Tongue (tissue), 3 donors: ENCODE measurements at places on chromosomes 13 and 19.

DNA sequence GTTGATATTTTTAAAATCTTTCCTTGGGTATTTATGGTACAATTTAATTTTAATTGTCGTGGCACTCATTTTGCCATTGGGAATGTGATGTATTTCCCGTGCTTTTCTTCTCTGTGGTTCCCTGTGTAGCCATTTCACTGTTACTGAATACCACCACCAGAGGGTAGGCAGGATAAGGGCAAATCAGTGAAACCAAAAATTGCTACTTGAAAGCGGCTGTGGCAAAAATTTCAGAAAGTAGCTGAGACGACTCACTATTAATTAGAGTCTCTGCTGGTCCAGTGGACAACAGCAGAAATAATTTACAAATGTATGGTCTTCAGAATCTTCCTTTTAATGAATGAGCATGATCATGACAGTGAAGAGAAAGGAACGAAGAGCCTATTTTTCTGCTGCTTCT lies 34.4 kb upstream of the MIR17HG start:
- peak; percentile 30 for DNase-seq

DNA sequence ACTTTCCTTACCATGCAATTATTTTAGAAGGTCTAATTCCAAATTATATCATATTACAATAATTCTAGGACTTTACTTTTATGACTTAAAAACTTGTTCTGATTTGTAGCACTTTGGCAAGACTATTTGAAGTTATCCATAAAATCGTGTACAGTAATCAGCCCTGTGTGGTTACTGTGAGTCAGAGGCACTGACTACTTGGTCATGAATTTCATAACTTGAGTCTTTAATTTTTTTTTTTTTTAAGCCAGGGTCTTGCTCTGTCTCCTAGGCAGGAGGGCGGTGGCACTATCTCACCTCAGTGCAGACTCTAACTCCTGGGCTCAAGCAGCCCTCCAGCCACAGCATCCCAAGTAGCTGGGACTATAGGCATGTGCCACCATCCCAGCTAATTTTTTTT lies 1319.2 kb upstream of the SLC10A2 start:
- DNase-seq = no peak

DNA sequence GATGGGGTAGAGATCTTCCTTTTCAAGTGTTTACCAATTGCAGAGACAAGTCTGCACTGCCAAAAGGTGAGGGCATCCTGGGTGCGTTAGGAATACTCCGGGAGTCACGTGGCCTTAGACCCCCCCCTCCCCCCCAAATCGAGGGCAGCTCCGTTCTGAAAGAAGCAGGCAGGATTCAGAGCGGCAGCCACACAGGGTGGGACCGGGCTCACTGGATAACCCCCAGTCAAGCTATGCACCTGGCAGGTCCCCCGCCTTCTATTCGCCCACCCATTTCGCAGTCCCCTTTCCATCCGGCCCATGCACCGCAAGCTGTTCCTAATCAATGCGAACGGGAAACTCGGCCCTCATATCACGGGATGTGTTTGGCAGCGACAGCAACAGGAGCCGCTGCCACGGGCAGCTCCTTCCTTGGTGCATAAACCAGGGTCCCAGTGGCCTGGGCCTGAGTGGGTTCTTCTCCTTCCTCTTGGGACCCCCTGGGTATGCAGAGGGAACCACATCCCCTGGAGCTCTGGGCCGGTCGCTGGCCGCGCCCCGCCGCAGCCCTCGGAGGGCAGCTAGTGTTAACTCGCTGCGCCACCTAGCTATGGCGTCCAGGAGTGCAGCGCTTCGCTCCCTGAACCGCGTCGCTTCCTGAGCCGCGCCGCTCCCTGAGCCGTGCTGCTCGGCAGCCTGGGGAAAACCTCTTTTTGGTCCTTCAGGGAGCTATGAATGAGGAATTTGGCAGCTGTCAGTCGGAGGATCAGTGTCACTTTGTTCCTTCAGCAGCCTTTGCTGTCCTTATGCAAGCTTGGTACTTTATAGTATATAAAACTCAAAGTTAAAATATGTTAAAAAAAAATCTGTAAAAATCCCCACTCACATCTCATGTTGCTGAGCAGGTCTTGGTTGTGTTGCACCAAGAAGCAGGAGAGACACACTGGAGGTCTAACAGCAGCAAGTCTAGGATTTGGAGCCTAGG lies 41.4 kb downstream of the LYL1 start:
- peak; percentile 93 for DNase-seq

- no peak for DNase-seq
These were observed 6.2 kb downstream of the RPL28 start for GRCh38 chr19:55391702-55392615.

DNA sequence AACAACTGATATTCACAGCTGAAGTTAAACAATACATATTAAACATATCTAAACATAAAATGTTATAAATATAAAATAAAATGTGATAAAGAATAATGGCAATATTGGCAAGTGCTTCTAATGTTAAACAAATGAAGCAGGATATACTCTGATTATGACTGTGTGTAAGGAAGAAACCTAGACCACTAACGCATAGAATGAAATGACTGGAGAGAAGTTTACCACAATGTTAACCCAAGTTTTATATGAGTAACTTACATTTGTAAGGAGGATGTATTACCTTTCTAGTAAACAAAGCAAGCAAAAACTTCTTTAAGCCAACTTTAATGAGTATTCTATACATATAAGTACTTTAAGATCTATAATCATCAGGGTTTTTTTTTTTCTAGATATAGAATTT lies 43.0 kb downstream of the RB1 start:
- no peak for DNase-seq

GRCh38 chr13:20053891-20054290 lies 95.4 kb downstream of the ZMYM2 start:
- peak; percentile 41 for DNase-seq

DNA sequence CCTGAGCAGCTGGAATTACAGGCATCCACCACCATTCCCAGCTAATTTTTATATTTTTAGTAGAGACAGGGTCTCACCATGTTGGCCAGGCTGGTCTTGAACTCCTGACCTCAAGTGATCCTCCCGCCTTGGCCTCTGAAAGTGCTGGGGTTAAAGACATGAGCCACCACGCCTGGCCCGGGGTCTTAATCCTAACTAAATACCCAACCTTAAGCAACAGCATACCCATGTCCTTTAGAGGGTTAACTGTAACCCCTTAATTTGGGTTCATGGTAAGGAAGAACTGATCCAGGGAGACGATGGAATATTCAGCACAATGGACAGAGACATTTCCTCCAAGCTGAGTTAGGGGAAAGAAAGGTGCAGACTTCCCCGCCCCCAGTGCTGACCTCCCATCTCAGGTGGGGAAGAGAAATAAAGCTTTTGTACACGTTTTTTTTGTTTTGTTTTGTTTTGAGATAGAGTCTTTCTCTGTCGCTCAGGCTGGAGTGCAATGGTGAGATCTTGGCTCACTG lies 8.7 kb upstream of the GALP start:
- peak; percentile 40 for DNase-seq

DNA sequence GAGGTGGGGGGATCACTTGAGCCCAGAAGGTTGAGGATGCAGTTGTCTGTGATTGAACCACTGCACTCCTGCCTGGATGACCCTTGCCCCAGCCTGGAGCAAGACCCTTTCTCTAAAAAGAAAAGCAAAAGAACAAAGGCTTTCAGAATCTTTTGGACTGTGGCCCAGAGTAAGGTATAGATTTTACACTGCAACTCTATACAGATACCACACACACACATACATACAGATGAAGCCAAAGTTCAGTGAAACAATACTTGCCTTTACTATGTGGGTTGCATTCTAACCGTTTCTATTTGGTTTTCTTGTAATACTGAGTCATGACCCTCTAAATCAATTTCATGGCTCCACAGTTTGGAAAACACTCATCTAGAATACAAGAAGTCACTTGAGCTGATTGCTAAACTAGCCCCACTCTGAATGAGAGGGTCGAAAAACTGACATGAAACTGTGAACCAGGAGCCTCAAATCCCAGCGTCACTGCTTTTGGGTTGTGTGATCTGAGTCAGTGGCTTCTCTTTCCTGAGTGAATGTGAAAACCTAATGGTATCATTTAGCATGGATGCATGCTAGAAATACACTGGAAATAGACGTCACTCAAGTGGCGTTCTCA lies 756.1 kb downstream of the UQCRFS1 start:
- DNase-seq = no peak

DNA sequence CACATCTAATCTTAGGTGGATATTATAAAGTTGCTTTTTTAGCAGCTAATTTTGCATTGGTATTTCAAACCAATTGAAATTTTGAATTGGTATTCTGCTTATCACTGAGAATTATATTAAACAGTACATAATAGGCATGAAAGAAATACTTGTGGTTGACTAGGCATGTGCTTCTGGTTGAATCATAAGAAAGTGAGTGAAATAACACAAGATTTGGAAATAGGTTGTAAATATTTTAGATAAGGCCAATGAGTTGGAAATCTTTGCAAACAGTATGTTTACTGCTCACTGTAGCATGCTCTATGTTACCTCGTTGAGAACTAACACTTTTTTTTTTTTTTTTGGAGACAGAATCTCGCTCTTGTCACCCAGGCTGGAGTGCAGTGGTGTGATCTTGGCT lies 66.8 kb upstream of the RFC3 start:
- no peak for DNase-seq

DNA sequence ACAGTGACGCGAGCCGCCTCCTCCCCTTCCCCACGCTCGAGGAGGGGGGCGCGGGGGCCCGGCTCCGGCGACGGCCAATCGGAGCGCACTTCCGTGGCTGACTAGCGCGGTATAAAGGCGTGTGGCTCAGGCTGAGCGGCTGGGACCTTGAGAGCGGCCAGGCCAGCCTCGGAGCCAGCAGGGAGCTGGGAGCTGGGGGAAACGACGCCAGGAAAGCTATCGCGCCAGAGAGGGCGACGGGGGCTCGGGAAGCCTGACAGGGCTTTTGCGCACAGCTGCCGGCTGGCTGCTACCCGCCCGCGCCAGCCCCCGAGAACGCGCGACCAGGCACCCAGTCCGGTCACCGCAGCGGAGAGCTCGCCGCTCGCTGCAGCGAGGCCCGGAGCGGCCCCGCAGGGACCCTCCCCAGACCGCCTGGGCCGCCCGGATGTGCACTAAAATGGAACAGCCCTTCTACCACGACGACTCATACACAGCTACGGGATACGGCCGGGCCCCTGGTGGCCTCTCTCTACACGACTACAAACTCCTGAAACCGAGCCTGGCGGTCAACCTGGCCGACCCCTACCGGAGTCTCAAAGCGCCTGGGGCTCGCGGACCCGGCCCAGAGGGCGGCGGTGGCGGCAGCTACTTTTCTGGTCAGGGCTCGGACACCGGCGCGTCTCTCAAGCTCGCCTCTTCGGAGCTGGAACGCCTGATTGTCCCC lies at the start of gene JUNB:
Gene JUNB (plus strand): TSS at position 142 of the 706 bp plus-strand sequence. CDS start 286 bp downstream, at position 428.
- peak; percentile 98 for DNase-seq

DNA sequence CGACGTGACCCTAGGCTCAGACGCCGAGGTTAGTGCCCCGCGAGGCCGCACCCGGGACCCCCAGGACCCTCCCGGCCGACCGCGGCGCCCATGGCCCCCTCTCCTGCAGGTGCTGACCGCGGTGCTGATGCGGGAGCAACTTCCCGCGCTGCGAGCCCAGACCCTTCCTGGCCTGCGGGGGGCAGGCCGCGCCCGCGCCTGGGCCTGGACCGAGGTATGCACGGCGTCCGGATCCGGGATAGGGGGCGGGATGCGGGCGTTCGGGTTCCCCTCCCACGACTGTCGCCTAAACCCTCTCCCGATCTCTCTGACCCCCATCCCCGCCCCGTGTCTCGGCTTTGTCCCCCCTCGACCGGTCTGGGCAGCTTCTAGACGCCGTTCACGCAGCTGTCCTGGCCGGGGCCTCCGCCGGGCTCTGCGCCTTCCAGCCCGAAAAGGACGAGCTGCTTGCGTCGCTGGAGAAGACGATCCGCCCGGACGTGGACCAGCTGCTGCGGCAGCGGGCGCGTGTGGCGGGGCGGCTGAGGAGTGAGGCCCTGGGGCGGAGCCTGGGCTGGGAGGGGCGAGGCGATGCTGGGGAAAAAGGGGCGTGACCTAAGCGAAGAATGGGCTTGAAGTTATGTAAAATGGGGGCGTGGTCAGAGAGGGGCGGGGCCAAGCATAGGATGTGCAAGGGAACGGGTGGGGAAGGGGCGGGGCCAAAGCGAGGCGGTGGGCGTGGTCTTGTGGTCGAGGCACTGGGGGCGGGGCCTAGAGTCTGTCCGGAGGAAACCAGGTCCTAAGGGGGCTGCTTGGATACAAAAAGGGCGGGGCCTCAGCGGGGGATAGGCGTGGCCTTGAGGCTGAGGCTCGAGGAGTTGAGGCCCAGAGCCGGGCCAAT lies 16.0 kb upstream of the COLGALT1 start:
- peak; percentile 94 for DNase-seq

GRCh38 chr19:38690832-38691231 lies 43.4 kb downstream of the ACTN4 start:
- no peak for DNase-seq

DNA sequence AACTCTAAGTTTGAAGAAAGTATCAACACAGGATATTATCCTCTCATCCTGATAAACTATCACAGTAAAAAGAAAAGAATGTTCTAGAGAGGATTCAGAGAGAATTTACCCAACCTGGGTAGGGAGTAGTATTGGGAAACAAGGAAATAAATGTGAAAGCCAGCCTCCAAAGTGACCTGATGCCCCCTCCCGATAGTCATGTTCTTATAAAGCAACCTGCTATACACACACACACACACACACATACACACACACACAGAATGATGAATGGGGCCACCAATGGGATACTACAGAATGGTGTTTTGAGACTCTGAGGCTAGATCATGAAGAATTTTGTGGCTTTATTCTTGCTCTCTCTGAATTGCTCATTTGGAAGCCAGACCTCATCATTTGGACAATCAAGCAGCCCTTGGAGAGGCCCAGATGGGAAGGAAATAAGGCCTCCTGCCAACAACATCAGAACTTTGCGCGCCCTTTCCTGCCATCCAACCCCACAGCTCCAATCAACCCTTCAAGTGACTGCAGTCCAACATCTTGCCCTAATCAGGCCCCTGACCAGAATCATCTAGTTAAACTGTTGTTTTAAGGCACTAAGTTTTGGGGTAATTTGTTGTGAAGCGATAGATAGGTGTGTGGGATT lies 807.9 kb upstream of the ARGLU1 start:
- DNase-seq = no peak

GRCh38 chr13:45332036-45332830 lies 8.8 kb downstream of the TPT1 start:
- DNase-seq = no peak

DNA sequence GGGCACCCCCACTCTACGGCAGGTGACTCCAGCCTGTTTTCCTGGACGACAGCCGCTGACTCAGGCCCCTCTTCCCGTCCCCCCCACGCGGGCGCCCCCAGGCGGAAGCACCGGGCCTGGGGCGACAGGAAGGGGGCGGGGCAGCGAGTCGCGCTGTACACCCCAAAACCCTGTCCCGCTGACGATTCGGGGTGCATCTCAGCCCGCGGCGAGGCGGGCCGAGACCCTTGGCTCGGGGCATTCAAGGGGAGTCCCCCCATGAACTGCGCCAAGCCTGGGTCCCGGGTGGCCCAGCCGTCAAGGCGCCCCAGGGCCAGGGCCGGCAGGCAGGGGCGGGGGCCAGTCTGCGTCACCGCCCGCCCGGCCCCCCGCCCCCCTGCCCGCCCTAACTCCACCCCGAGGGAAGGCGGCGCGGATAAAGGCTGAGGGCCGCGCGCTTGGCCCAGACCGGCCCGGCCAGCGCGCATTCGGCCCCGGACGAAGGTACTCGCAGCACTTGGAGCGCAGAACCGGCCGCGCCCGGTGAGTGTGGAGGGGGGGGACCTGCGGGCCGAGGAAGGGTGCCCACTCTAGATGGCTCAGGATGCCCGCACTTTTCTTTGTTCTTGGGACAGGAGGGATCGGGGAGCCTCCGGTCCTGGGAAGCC lies at the start of gene MIDN:
Gene MIDN (plus strand): TSS at position 445 of the 647 bp plus-strand sequence. CDS start 1,714 bp downstream, outside the sequence.
- DNase-seq = peak; percentile 89
